CD4-positive, alpha-beta memory T cell (primary cell): ENCODE measurements at places on chromosomes 16 and 17. TPM values are rescaled to one million over a fixed set of nuclear protein-coding genes. Genes with fewer than 3 reads are reported as not detected.
A peak's percentile ranks its signal among the peaks of the same experiment; 100 is the strongest.

GRCh38 chr17:17928398-17929287 is 43.6 kb downstream of the TOM1L2 start:
- no peaks in the 10 kb centered on the region for H3K36me3 ChIP-seq
- no peak overlapping the region for H3K27ac ChIP-seq
- no peak overlapping the region for H3K4me3 ChIP-seq
- no peaks in the 10 kb centered on the region for H3K4me1 ChIP-seq

GRCh38 chr16:86712158-86713009 is 134.0 kb downstream of the FOXL1 start:
- DNase-seq: no peak
- no peaks in the 10 kb centered on the region for H3K27me3 ChIP-seq
- H3K27ac ChIP-seq: no peak overlapping the region
- no peaks in the 10 kb centered on the region for H3K36me3 ChIP-seq

DNA sequence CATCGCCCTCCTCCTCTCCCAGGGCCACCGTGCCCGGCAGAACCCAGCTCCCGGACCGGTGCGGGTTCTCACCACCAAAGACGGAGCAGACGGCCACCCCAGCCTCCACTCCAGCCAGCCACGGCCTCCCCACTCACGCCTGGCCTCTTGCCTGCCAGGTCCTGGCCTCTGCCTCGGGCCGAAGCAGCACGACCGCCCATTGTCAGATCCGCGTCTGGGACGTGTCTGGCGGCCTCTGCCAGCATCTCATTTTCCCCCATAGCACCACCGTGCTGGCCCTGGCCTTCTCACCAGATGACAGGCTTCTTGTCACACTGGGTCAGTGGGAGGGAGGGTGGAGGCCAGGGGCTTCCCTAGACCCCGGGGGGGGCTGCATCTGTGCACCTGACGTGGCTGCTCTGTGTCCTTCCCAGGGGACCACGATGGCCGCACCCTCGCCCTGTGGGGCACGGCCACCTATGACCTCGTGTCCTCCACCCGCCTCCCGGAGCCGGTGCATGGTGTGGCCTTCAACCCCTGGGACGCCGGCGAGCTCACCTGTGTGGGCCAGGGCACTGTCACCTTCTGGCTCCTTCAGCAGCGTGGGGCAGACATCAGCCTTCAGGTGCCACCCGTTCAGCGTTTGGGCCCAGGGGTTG is 6.6 kb upstream of the RHOT2 start:
- H3K27me3 ChIP-seq: no peaks in the 10 kb centered on the region
- no peak for DNase-seq
- H3K4me1 ChIP-seq: no peaks in the 10 kb centered on the region
- H3K36me3 ChIP-seq: no peaks in the 10 kb centered on the region
- no peak overlapping the region for H3K27ac ChIP-seq
- H3K4me3 ChIP-seq: no peak overlapping the region

GRCh38 chr17:75576661-75577060 is 10.9 kb upstream of the MYO15B start:
- no peaks in the 10 kb centered on the region for H3K36me3 ChIP-seq
- no peaks in the 10 kb centered on the region for H3K4me1 ChIP-seq
- no peak overlapping the region for H3K4me3 ChIP-seq
- H3K27ac ChIP-seq: no peak overlapping the region

GRCh38 chr16:65846210-65846602 is 520.3 kb upstream of the CDH5 start:
- no peaks in the 10 kb centered on the region for H3K27me3 ChIP-seq
- no peak overlapping the region for H3K4me3 ChIP-seq
- no peaks in the 10 kb centered on the region for H3K36me3 ChIP-seq
- H3K27ac ChIP-seq: no peak overlapping the region

DNA sequence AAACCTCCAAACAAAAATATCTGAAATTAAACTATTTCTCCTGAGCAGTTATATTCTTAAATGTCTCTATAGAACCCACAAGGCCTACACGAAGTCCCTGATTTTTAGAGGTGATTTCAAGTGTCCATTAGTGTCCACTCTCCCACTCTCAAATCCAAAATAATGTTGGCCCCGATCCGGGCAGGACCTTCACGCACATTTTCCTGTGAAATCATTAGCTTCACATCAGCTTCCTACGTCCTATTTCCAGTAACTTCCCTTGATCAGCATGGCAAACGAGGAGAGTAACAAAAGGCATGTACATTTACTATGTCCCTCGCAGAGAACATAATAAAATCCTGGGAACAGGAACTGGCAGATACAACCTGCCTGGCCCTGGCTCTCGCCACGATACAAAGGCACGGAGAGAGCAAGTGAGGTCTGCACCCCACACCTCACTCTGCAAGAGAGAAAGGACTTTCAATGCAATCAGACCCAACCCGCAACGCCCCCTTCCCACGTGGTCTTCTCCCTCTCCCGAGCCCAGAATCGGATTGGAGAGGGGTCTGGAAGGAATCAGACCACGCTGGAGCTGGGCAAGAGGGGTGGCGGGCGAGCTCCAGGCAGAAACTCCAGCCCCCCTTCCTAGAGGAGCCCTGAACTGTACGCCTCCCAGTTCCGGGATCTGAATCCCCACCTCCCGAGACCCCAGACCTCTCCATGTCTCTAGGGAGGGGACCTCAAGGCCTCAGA is 17.5 kb upstream of the C17orf78 start:
- H3K4me1 ChIP-seq: peaks cover 17% of the 10 kb centered on the region
- H3K27me3 ChIP-seq: no peaks in the 10 kb centered on the region
- H3K27ac ChIP-seq: peak overlapping the region; percentile 53

DNA sequence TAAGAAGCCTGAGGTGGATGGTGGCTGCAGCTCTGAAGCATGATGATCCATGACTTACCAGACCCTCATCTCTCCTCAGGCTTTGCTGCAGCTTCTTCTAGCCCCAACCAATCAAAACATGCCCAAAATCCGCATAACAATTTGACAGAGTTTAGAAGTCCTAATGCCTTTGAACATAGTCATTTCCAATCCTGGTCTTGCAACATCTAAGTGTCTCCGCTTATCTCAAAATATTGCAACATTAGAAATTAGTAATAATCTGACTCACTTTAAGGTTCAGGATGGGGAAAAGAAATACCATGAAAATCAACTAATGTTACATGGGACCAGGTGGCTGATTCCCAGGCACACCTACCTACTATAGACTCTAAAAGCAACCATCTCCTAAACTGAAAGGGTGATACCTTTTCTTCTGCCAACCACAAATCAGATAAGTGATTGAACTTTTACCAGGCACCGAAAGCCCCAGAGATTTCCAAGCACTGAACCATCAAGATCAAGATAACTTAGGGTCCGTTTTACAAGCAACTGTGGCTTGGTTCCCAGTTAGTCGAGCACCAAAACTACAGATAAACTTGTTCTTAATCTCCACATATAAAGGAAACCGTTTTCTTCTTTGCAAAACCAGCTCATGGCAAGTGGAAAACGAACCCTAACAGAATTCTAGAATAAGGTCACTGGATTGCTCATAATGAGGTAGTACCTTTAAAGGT is 14.0 kb downstream of the ERN1 start:
- H3K36me3 ChIP-seq: no peaks in the 10 kb centered on the region
- H3K4me1 ChIP-seq: peaks cover 74% of the 10 kb centered on the region
- no peak overlapping the region for H3K4me3 ChIP-seq
- no peaks in the 10 kb centered on the region for H3K27me3 ChIP-seq

- H3K4me3 ChIP-seq: no peak overlapping the region
- peaks cover 40% of the 10 kb centered on the region for H3K4me1 ChIP-seq
- H3K27ac ChIP-seq: no peak overlapping the region
- H3K27me3 ChIP-seq: no peaks in the 10 kb centered on the region
- H3K36me3 ChIP-seq: no peaks in the 10 kb centered on the region
Observed at GRCh38 chr16:50173316-50173715, 20.2 kb downstream of the TENT4B start.

DNA sequence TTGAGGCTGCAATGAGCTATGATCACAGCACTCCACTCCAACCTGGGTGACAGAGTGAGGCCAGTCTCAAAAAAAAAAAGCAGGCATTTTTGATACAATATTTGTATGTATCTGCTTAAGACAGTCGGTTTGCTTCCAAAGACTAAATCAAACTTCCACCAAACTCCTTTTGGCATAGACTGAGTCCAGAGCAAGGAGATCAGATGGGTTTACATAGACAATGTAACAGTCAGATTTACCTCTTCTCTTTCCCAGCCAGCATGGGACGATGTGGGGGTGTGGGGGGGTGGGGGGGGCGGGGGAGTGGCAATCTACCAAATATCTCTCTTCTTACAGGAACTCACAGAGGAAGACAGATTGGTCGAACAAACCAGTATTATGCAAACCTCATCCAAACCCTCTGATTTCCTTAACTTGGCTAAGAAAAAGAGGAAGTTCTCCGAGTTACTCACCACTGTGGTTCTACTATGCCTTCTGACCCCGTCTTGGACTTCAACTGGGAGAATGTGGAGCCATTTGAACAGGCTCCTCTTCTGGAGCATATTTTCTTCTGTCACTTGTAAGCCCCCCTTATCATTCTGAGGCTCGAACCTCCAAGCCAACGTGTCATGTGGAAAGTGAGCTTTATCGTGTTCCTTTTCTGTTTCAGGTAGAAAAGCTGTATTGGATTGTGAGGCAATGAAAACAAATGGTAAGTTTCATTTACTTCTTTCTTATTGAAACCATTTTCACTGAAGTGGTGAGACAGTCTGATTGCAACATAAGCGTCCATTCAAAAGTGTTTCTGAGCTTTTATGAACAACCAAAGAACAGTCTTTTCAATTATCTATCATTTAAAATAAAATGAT is at the start of gene MILR1:
Gene MILR1, plus strand, starts transcription at position 451 of the 848 bp plus-strand sequence. Its CDS starts 54 bp downstream, at position 505.
- no peaks in the 10 kb centered on the region for H3K36me3 ChIP-seq
- no peak within 1 kb of the TSS for H3K27ac ChIP-seq
- DNase-seq: no peak
- H3K4me3 ChIP-seq: no peak within 1 kb of the TSS

DNA sequence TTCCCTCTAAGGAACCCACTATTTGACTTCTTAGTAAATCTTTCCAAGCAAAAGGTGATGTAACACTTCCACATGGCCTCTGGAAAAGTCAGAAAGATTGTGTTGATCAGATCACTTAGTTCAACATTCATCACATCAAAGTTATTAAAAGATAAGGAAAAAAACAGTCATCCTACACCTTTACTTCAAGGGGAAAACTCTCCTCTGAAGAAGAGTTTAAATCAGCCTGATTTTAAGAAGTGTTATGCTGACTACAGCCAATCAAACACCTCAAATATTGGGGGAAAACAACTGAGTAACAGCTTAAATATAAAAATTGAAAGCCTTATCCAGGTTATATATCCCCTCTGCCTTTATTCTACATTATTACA is 19.6 kb upstream of the COPRS start:
- peaks cover 19% of the 10 kb centered on the region for H3K36me3 ChIP-seq
- H3K4me3 ChIP-seq: no peak overlapping the region
- no peak overlapping the region for H3K27ac ChIP-seq
- DNase-seq: no peak
- H3K4me1 ChIP-seq: no peaks in the 10 kb centered on the region

- no peak overlapping the region for H3K4me3 ChIP-seq
- no peaks in the 10 kb centered on the region for H3K27me3 ChIP-seq
- no peak overlapping the region for H3K27ac ChIP-seq
- no peak for DNase-seq
Observed at GRCh38 chr17:47072886-47073285, 93.8 kb upstream of the RPRML start.

DNA sequence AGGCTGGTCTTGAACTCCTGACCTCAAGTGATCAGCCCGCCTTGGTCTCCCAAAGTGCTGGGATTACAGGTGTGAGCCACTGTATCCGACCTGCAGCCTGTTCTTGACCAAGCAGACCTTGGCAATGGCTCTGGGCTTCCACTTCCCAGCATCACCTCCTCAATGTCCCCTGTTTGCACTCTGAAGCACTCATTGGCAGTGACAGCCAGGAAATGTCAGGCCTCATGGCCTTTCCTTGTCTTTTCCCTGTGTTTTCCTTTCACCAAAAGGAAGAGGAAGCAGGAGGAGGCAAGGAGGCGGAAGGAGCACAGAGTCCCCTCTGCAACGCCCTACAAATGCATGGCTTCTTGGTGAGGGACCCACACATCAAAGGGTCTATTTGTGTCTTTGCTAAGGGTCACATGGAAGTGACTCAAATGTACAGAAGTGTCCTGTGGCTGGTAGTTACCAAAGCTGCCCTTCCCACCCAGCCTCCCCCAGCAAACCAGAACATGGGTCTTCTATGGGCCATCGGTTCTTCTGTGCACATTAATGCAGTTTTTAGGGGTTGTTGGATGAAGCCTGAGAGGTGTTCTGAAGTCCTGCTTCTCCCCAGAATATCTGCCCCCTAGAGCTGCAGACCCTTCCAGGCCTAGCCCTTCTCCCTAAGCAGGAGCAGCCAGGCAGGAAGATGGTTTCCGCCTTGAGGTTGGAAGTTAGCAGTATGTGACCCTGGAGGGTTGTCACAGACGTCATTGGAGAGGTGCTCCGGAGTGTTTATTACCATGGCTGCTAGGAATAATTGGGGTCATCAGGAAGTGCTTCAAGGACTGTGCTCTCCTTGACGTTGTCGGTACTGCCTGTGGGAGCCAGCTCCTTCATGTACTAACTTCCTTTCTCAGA is 60.8 kb downstream of the WIPI1 start:
- H3K27me3 ChIP-seq: no peaks in the 10 kb centered on the region
- H3K4me1 ChIP-seq: peaks cover 38% of the 10 kb centered on the region
- no peaks in the 10 kb centered on the region for H3K36me3 ChIP-seq
- DNase-seq: no peak
- no peak overlapping the region for H3K27ac ChIP-seq

- H3K4me3 ChIP-seq: no peak overlapping the region
- no peaks in the 10 kb centered on the region for H3K27me3 ChIP-seq
- no peaks in the 10 kb centered on the region for H3K4me1 ChIP-seq
- no peak for DNase-seq
- H3K27ac ChIP-seq: no peak overlapping the region
Observed at GRCh38 chr16:69319381-69319780, 8.2 kb downstream of the VPS4A start.

DNA sequence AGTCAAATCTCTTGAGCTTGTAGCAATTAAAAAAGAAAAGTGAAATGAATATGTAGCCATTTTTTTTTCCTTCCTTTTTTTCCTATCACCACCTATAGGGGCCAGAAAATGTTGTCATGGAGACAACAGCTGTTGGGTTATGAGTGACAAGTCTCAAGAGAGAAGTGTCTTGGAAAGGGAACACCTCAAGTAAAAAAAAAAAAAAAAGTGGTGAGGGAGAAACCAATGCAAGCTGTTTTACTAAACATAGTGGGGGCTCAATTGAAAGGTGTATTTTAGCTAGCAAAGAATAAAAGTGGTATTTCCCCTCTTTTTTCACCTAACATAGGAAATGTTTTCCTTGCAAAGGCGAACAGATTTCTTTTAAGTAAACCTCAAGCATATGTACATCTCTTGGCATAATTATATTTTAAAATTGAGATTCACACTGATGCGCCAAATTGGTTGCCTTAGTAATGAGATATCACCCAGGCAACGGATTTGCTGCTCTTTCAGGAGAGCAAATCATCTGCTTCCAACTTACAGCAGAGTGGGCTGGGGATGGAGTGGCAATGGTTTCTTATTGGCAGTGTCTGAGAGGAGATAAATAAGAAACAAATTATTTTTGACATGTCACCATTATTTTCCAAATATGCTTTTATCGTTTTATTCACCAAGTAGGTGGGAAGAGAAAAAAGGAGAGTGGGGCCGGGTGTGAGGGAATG is 183.6 kb downstream of the MYO1D start:
- no peaks in the 10 kb centered on the region for H3K27me3 ChIP-seq
- no peaks in the 10 kb centered on the region for H3K36me3 ChIP-seq
- H3K4me1 ChIP-seq: no peaks in the 10 kb centered on the region
- DNase-seq: no peak

The GLP2R gene
- total RNA-seq: not detected

The MRPL28 gene
- 27.9 TPM for total RNA-seq

The SIRT7 gene
- total RNA-seq: 91.9 TPM

The TRAP1 gene
- total RNA-seq: 101 TPM

The SMIM5 gene
- not detected for total RNA-seq

The PPP1R27 gene
- not detected for total RNA-seq

The KRT23 gene
- not detected for total RNA-seq

The TEKT1 gene
- not detected for total RNA-seq

The EME1 gene
- total RNA-seq: 0.89 TPM

The TVP23B gene
- total RNA-seq: 38.6 TPM

The CCDC182 gene
- total RNA-seq: not detected
